ENCODE measurements at places on chromosomes 13 and 19. TPM values are rescaled to one million over a fixed set of nuclear protein-coding genes. Genes with fewer than 3 reads are reported as not detected.

DZIP1 gene
- 36.4 TPM for total RNA-seq

GRCh38 chr19:7678971-7679751 is 1.5 kb upstream of the TRAPPC5 start:
- DNase-seq = peak; percentile 40

- DNase-seq = no peak
Measured at GRCh38 chr19:14116525-14116917, 1.0 kb downstream of the PRKACA start.

DNA sequence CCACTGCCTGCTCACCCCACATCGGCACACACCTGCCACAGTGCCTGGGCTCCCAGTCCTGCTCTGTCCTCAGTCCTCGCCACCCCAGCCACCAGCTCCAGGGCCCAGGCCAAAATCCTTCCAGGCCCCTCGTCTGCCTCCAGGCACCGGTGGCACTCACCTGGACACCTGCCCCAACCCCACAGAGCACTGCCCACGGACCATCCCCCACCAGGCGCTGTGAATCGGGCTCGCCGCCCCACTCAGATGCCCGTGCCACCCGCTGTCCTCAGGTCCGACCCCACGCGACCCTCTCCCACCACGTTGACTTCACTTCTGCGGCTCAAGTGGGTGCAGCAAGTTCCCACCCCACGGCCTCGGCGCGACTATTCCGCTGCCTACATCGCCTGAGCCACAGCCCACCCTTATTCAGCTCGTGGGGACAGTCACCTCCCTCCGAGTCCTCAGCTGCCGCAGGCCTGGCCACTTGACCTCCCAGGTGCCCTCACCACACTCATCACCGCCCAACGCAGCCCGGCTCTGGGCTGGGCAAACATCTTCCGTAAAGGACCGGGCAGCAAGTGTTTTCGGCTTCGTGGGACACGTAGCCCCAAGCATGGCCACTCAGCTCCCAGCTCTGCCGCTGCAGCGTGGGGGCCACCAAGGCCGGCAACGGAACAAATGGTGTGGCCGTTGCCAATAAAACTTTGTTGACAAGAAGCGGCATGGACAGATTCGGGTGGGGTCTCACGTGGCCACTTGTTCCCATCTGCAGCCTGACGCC is 5.7 kb downstream of the PIP5K1C start:
- DNase-seq = no peak

DNA sequence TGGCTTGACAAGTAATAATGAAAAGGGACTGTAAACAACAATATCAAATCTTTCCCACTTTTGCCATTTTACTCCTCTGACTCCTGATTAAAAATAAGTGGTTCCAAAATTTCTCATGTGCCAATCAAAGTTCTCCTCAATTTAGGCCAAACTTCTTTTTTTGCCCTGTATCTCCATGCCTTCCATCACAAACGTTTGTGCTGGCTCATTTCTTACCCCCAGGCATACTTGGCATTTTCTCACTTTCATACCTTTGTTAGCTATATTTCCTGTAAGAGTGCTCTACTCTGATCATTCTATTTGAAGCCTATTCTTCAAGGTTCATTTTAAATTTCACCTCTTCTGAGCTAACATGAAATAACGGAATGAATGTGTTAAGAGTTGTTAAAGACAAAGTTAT is 10.0 kb upstream of the FNDC3A start:
- no peak for DNase-seq

- DNase-seq = peak; percentile 63
Measured at GRCh38 chr13:101529422-101529821, 76.9 kb downstream of the ITGBL1 start.

RFPL4AL1 gene
- not detected for total RNA-seq

DNA sequence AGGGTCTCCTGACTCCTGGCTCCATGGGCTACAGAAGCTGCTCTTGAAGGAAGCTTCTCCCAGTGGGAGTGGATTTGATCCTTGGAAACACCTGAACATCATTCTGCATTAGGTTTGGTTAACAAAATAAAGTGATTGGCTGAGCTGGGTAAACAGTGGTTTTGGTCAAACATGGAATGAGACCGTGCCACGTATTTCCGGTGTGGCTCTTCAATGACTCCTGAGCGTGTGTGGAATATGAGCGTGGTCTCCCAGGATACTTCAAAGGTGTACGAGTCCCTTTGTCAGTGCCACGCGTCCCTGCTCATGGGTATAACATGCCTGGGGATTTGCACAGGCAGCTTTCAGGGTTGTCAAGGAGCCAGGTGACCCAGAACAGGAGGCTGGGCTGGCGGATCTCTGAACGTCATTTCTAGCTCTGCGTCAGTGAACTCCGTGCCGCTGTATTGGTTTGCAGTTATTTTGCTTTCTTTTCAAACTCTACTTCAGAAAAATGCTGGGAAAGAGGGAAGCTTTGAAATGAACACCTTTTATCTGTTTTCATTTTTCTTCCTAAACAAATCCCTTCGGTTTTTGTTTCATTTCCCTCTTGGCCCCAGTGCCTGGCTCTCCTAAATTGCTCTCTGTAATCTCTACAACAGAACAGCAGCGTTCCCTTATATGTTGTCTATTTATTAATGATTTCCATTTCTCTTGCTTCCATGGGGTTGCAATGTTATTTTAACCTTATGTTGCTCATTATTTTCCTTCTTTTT is 26.3 kb upstream of the GJB6 start:
- DNase-seq = no peak

GRCh38 chr13:92804926-92805325 is 421.7 kb upstream of the GPC6 start:
- DNase-seq = no peak

DNA sequence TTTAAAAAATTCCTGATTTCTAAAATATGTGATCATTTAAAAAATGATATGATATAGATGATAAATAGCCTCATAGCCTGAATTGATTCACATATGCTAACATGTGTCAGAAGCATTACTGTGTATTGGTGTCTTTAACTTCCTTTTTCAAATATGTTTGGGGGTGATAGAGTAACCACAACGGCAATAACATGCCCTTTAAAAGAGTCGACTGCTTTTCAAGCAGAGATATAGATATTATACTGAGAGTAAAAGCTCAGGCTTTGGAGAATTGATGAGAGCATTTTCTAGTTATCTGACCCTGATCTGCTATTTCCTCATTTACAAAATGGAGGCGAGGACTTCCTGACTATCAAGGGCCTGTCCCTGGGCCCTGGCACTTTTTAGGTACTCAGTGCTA is 260.5 kb downstream of the DCT start:
- DNase-seq = no peak

GRCh38 chr19:4531562-4532165 is 3.4 kb downstream of the PLIN5 start:
- DNase-seq = no peak

QPCTL gene
- total RNA-seq = 5.4 TPM

- DNase-seq = no peak
Measured at GRCh38 chr19:50651174-50651573, 1.9 kb downstream of the C19orf81 start.

DNA sequence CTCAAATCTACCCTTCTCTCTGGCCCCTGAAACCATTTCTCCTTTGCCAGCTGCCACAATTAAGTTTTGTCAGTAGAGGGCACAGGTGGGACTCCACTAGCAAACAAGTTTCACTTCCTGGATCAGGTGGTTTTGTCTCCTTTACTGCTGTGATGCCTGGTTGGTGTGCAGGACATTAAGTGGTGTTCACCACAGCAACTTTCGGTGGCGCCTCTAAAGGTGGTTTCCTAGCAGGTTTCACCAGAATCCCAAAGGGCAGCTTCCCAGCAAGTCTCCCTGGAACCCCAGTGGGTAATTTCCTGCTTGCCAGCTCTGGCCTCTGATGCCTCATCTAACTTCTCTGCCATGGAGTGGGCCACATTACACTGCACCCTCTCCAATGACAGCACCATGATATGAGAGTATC is 16.6 kb downstream of the MED4 start:
- peak; percentile 19 for DNase-seq

- DNase-seq = no peak
Measured at GRCh38 chr19:17610384-17610783, 54.9 kb downstream of the COLGALT1 start.

DNA sequence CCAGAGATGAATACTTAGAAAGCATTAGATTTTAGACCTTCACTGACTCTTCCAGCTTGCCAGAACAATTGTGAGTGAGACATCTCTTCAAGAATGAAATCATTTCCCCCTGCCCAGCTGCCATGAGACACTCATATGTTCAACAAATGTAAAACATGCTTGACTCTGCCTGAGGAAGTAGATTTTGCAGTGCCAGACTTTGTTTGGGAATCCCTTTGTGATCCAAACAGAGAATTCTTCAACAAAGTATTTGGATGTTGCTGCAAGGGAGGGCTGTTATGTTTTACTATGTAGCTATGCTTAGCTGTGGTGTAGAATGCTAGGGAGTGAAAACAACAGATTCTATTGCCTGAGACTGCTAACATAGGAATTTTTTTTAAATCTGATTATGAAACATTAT is 416.4 kb downstream of the DCT start:
- DNase-seq = no peak

DNA sequence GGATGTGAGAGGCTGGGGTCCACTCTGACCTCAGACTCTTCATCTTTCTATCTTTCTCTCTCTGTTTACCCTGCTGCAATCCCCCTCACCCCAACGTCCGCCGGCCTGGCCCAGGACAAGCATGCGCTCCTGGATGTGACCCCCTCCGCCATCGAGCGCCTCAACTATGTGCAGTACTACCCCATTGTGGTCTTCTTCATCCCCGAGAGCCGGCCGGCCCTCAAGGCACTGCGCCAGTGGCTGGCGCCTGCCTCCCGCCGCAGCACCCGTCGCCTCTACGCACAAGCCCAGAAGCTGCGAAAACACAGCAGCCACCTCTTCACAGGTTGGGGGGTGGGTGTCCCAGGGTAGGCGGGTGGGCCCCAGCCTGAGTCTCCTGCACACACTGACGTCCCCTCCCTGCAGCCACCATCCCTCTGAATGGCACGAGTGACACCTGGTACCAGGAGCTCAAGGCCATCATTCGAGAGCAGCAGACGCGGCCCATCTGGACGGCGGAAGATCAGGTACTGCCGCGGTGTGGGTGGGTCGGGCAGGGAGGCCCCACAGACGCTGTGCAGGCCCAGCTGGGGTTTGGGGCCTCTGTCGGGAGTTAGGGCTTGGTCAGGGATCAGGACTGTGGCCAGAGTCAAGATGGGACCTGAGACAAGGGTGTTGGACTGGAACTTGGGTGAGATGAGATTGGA is 15.0 kb downstream of the APBA3 start:
- no peak for DNase-seq

DNA sequence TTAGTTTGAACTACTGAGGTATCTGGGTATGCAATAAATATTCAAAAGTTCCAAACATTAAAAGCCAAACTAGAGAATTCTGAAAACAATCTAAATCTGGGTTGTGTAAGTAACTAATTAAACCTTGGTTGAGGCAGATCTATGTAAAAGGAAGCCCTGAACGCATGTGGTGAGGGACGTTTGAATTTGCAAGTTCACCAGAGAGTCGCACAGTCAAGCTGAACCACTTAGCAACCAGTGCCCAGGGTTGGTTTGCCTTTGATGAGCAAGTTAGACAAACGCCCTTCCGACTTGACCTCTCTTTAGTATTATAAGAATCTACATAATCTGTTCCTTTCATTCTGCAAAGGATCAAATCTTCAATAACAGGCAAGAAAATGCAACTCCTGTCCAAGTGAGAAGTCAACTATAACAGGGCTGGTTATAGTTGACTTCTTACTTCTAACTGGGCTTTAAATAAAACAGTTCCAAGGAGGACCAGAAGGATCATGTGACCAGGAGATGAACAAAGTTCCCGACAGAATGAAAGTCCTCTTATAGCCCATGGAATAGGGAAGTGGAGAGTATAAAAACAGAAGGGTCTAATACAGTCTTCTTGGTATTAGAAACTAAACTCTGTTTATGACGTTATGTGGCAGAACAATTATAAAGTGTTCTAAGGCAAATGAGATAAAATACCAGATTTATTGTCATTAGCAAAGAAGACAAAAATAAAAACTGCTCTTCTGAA is 40.6 kb downstream of the PHF11 start:
- no peak for DNase-seq

DNA sequence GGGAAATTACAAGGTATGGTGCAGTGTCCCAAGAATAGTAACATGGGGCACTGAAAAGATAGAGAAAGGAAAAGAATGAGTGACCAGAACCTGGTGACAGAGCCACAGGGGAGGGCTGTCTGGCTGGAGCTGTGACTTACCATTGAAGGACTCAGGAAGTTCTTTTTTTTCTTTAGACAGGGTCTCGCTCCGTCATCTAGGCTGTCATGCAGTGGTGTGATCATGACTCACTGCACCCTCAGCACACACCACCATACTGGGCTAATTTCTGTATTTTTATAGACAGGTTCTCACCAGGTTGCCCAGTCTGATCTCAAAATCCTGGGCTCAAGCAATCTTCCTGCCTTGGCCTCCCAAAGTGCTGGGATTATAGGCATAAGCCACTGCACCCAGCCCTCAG is 8.8 kb upstream of the CPB2 start:
- no peak for DNase-seq

DNA sequence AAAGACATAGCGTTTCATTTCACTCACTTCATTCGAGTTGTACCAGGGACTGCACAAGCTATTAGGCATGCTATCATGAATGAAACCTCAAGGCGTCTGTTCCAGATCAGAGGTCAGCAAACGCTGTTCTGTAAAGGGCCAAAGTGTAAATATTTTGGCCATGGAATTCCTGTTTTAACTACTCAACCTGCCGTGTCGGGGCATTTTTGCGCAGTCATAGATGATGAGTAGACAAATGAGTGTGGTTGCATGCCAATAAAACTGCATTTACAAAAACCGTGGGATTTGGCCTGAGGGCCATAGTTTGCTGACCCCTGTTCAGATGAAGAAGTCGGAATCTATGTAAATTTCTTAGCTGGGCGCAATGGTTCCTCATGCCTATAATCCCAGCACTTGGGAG is 6.5 kb downstream of the INSR start:
- peak; percentile 69 for DNase-seq

- no peak for DNase-seq
Measured at GRCh38 chr13:42964761-42965161, 27.3 kb downstream of the EPSTI1 start.

- DNase-seq = no peak
Measured at GRCh38 chr19:39449116-39449797, 3.9 kb downstream of the SUPT5H start.

DNA sequence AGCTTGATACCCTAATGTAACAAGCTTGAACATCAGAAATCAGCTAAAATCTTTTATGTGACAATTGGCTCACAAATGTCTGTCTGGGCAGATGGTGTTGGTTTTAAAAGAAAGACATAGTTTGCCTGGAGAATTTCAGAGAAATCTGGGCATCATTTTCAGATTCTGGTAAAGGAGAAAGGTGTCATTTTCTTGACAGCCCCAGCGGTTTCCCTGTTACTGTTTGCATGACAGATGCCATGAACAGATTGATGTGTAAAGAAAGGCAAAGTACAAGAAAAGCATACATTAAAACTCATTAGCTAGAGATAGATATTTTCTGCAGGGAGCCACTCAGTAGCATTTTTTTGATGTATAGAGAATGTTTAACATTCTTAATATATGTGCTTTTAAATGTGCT is 987.9 kb downstream of the OLFM4 start:
- no peak for DNase-seq

C19orf33 gene
- total RNA-seq = 2.7 TPM

CFAP97D2 gene
- not detected for total RNA-seq

DNA sequence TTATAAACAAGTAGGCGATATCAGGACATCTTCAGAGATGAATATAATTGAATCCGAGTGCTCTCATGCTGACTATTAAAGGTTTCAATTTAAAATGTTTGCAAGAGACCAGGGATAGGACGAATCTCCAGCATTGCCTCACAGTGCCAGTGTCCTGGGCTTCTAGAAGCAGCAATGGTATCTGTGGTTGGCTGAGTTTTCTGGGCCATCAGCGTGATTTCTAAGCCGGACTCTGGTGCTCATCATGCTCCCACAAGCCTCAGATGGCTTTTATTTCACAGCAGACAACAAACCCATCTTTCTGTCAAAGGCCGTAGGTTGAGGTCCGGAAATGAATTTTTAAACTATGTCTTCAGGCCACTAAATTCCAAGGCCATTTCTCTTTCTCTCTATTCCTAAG is 187.7 kb downstream of the FOXO1 start:
- no peak for DNase-seq

Measured in H4 (cell line).